ENCODE measurements at places on chromosomes 13 and 19.

- DNase-seq = no peak
Observed at GRCh38 chr13:46595136-46595884, 42.3 kb downstream of the LRCH1 start.

- no peak for DNase-seq
Observed at GRCh38 chr19:16946951-16947940, 58.4 kb downstream of the F2RL3 start.

DNA sequence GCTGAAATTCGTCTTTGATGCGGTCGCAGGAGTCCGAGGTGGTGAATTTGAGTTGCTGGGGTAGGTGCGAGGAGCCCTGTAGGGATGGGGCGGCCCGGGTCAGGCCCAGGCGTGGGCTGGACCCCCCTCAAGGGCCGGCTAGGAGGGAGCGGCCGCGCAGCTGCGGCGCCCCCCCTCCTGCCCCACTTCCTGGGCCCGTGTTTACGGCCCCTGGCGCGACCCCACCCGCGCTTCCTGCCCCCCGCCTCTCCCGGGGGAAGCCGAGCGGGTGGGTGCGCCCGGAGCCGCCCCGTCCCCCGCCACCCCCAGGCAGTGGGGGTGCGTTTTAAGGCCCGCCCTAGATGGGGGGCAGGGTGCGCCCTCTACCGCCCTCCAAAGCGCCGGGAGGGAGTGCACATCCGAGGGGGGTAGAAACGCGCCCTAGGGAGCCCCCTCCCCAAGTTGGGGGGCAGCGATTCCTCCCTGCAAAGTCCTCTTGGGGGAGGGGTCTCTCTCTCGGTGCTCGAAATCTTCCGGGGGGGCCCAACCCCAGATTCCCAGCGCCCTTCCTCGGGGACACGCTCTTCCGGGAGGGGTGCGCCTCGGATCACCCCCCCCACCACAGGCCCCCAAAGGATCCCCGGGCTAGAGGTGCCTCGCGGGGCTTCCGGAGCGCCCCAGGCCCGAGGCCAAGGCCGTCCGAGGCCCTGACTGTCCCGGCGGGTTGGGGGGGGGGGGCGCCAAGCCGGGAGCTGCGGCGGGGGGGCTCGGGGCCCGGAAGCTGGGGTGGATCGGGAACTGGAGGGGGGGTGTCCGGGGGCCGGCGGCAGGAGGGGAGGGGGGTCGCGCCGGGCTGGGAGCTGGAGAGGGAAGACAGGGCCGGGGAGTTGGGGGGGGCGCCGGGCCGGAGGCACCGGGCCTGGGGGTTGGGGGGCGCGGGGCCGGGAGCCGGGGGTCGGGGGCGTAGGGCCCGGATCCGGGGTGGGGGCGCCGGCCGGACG, 823 bp downstream of the TLE5 start:
- DNase-seq = peak; percentile 59

GRCh38 chr13:101845245-101846020, 393.0 kb downstream of the ITGBL1 start:
- DNase-seq = no peak

GRCh38 chr19:31596751-31597150, 247.5 kb upstream of the TSHZ3 start:
- no peak for DNase-seq

DNA sequence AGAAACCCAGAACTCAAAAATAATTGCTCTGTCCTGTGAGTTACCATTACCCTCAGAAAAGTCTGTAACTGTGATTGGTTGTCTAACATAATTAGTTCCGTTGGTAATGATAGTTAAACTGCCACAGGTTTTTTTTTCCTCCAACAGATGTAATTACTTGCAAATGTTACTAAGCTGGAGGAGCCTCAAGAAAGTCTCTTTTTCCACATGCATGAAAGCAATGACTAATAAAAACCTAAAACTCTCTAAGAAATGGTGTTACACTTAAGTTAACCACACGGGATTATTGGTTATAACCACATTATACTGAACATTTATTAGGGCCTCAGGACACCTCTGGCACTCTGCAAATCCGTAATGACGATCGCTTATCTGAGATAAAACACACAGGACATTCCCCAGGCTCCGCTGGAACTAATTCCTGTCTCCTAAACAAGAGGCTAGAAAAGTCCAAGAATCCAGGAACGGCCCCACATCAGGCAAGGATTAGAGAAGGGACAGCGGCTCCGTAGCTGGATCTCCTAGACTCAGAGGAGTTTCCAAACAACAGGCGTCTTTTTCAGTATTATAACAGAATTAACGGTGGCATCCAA, 753 bp downstream of the ZNF235 start:
- peak; percentile 3 for DNase-seq

GRCh38 chr13:71477735-71478134, 389.3 kb downstream of the DACH1 start:
- no peak for DNase-seq

DNA sequence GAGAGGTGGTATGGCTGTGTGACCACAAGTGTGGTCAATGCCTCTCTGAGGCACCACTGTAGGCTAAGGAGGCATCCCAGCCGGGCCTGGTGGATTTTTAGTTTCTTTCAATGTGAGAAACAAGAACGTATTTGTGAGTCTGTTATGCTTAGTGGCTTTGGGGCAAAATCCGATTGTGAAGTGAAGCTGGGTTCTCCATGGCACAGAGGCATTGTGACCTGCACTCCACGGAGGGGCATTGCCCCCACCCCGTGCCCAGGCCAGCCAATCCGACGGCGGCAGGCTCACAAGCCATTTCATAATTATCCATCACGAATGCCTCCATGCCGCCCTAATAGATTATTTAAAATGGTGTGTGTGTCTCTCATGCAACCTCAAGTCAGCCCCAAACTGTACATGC, 151.6 kb downstream of the ZNF536 start:
- DNase-seq = no peak

DNA sequence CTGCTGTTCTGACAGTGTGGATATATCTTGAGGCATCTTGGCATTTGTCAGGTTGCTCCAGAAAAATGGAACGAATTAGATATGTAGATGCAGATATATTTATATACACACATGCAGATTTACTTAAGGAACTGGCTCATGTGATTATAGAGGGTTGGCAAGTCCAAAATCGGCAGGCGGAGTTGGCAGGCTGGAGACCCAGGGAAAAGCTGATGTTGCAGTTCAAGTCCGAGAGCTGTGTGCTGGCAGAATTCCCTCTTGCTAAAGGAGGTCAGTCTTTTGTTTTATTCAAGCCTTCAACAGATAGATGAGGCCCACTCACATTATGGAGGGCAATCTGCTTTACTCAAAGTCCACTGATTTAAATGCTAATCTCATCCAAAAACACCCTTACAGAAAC, 24.4 kb upstream of the CSNK1A1L start:
- DNase-seq = no peak

Data from thyroid gland (tissue), 4 donors.